Germinal center (tissue), 1 donor: ENCODE measurements at places on chromosomes 6 and 20.

DNA sequence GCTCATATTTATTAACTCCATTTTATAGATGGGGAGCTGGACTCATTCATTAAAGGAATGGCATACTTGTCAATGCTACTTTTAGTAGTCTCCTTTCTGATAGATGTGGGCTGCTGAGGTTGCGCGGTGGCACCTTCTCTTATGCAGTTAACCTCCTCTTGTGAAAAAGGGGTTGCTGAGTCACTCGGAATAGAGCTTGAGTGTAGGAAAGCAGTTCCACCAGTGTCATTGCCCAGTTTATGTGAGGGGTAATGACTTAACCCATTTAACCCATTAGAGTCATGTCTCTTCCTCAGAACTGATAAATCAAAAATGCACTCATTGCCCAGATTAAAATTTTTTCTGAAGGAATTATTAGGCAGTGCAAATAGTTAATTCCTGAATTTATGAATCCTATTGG lies 6.3 kb downstream of the MAPK14 start:
- no peak for DNase-seq

GRCh38 chr6:33321227-33321626 lies 3.7 kb upstream of the ZBTB22 start:
- no peak for DNase-seq

DNA sequence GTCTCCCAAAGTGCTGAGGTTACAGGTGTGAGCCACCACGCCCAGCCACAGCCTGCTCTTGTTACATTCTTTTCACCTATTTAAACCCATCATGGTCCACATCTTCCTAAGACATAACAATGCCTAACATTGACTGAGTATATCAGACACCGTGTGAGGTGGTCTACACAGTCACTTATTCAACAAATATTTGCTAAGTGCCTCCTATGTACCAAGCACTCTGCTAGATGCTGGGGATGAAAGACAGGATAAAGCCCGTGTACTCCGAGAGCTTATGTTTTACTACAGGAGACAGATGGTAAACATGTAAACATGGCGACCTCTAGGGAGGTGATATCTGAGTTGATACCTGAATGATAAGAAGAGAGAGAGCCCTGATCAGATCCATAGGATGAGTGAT lies 12.7 kb downstream of the BCL2L1 start:
- no peak for DNase-seq

DNA sequence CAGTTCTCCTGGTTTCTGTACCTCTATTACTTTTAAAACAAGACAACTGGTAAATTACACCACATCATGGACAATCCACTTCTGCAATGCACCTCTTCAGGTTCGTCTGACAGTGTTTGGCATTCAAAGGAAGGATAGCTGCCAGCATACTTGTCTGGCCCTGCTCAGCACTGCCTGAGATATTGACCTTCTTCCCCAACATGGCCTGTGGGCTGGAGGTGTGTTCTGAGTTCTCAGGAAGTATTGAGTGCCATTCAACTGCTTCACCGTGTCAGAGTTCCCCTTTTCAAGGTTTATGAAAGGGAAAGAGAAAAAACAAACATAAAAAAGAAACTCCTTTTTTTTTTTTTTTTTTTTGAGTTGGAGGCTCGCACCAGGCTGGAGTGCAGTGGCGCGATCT lies 267.9 kb upstream of the SASH1 start:
- no peak for DNase-seq

DNA sequence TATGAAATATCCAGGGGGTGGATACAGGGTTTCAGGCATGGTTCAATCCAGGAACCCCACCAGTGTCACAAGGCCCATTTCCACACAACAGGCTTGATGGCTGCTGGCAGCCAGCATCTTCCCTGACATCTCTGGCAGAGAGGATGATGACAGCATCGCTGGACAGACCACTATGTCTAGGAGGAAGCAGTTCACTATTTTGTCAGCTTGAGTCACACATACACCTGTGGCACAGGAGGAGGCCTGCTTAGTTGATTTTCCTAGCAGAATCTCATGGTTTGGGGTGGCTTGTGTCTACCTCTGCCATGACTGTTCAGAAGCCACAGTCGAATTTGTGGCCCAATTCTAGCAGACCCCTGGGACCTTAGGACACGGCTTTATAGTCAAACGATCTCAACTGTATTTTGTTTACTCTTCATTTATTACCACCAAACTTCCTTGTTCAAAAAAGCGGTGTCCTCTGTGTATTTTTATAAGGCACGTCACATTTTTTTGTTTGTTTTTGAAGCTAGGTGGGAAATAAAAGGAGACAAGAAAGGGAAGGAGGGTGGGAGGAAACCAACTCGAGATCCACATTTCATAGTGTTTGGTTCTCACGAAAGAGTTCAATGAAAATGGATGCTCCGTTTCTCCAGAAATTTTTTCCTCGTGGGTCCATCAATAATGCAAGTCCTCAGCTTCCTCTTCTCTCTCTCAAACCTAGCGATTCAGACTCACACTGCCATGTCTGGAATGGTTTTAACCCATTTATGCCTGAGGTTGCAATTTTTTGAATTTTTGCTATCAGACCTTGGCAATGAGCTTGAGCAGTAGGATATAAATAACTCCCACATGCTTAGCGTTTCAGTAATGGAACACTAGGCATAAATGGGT lies 94.4 kb downstream of the TOX2 start:
- DNase-seq = no peak
